ENCODE measurements at places on chromosomes 11 and 22.

DNA sequence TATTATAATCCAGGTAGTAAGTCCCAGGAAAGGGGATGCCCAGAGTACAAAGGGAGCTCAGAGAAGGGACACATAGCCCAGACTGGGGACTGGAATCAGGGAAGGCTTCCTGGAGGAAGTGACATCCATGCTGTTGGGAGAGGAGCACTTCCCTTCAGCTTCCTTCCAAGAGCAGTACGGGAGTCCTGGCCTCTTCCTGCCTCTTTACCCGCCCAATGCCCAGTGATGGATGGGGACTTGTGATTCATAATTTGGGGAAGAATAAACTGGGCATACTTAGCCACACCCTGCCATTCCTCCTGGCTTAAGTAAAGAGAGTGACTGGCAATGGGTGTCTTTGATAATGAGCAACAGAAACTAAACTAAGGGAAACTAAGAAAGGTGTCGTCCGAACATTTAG lies 11.5 kb downstream of the C11orf91 start:
- no peak for DNase-seq

GRCh38 chr11:12884751-12885318 lies 124.3 kb upstream of the RASSF10 start:
- DNase-seq: no peak

DNA sequence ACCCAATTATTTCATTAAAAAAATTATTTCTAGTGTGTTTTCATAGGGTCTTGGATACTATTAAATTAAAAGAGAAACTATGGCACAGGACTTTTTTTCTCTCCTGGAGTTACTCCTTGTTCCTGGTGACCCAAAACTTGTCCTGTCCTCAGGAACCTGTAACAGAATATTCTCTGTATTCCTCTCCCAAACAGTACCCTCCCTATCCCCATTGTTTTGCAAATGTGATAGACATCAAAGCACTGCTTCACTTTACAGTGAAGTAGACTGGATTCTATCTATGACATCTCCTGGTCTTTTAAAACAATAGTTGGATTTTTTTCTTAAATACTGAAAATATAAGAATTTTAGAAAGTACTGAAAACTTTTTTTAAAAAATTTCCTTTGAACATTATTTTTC lies 37.2 kb downstream of the FAR1 start:
- no peak for DNase-seq

GRCh38 chr11:17343257-17343656 lies 8.3 kb upstream of the NCR3LG1 start:
- DNase-seq: no peak

GRCh38 chr11:69642913-69643632 lies 2.1 kb downstream of the CCND1 start:
- DNase-seq: peak; percentile 90

- no peak for DNase-seq
Measured at GRCh38 chr22:26708256-26709009, 51.0 kb downstream of the MIAT start.

- DNase-seq: no peak
Measured at GRCh38 chr22:48857202-48857805, 970.4 kb downstream of the BRD1 start.

GRCh38 chr22:35578836-35579575 lies 38.1 kb downstream of the MB start:
- no peak for DNase-seq

- no peak for DNase-seq
Measured at GRCh38 chr11:129141748-129142523, 50.2 kb downstream of the ARHGAP32 start.

DNA sequence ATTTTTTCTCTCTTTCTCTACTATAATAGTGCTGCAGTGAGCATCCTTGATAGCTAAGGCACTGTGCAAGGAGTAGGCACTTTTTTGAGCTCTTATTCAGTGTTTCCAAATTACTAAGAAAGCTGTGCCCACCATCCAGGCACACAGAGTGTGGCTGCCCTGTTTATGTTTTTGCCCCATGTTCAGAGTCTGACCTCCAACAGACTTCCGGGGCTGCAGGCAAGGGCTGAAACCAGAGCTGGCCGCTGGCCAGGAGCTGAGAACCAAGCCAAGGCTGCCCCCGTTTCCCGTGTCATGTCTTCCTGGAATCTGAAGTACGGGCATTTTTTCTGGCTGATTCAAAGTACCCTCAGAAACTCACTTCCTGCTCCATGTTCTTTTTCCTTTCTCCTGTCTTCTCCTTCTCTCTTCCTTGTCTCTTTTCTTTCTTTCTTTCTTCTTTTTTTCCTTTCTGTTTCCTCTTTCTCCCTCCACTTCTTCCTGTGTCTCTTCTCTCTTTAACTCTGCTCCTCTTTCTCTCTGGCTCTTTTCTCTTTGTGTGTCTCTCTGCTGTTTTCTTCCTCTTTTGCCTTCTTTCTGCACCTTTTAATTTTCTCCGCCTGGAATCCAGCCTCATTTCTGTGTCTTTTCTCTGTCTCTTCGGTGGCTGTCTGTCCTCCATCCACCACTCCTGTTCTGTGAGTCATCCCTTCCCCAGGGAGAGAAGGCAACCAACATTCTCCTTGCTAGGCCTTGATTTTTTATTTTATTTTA lies 17.0 kb upstream of the KCTD14 start:
- peak; percentile 85 for DNase-seq

DNA sequence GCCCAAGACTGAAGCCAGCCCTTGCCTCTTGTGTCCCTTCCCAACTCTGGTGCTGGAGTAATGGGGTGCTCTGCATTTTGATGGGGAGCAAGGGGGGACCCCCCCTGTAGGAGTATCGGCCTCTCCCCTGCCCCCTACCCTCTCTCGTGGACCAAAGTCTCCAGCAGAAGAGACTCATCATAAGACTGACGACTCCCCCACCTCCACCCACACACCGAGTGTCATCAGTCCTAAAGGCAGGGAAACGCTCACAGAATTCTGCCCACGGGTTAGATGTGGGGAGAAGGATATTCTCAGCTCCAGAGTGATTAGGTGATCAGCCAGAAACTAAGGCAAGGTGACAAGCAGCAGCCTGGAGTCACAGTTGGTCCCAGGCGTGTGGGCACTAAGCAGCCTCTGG lies 38.8 kb downstream of the PPP2R1B start:
- no peak for DNase-seq

Measured in HT-29 (cell line).